ENCODE measurements at places on chromosomes 13 and 19. TPM values are rescaled to one million over a fixed set of nuclear protein-coding genes. Genes with fewer than 3 reads are reported as not detected.

The ZNF296 gene
- 11.5 TPM for total RNA-seq

The ATP11A gene
- 10.9 TPM for total RNA-seq

The RNF17 gene
- not detected for total RNA-seq

The ZNF627 gene
- total RNA-seq: 3.4 TPM

Measured in A549 treated with dexamethasone at 1 μM for 4 hours (cell line).